NCI-H1092 (cell line): ENCODE measurements at places on chromosomes 11 and 22.
A peak's percentile ranks its signal among the peaks of the same experiment; 100 is the strongest.

- peak; percentile 62 for DNase-seq
Observed at GRCh38 chr11:118610773-118611432, 3.5 kb downstream of the PHLDB1 start.

- no peak for DNase-seq
Observed at GRCh38 chr11:89176938-89177337, 737 bp upstream of the TYR start.

- no peak for DNase-seq
Observed at GRCh38 chr11:27395556-27396258, 32.7 kb upstream of the CCDC34 start.

GRCh38 chr22:49487950-49488349 is 339.7 kb downstream of the BRD1 start:
- DNase-seq, result no peak

DNA sequence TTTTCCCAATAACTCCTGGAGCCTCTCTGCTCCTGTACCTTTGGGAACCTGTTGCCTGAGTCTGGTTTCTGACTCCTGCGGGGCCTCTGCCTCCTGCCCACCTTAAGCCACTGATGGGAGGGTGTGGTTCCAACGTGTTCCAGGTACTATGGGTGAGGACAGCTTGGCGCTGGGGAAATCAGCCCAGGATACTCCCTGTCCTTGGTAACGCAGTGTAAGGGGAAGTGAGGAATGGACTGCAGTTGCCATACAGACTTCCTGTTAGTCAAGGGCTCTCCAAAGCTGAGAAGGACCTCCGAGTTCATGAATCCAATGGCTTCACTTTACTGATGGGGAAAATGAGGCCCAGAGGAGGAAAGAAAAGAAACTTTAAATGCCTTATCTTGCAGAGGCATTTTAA is 1.2 kb upstream of the MARK2 start:
- DNase-seq, result no peak

- no peak for DNase-seq
Observed at GRCh38 chr11:73356979-73357860, 19.0 kb upstream of the RELT start.

- peak; percentile 30 for DNase-seq
Observed at GRCh38 chr11:71406681-71407080, 41.5 kb downstream of the DHCR7 start.

- no peak for DNase-seq
Observed at GRCh38 chr11:72771507-72771906, 19.3 kb upstream of the ARAP1 start.

DNA sequence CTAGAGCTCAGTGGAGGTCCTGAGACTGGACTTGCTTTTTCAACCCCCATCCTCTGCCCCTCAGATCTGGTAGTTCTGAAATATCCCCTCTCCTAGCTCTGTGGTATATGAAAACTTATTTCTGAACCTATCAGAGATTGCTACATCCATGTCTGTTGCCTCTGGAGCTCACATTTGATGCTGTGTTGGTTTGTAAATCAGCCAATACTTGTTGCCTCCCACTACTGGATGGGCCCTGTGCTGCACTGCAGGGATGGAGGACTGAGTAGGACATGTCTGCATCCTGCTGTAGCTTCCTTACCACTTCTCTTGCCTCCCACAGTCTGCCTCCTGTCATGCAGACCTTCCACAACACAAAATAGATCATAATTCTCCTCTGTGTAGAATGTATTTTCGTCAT is 5.2 kb downstream of the OLFML1 start:
- no peak for DNase-seq

GRCh38 chr22:45248832-45249561 is 8.3 kb upstream of the KIAA0930 start:
- no peak for DNase-seq

DNA sequence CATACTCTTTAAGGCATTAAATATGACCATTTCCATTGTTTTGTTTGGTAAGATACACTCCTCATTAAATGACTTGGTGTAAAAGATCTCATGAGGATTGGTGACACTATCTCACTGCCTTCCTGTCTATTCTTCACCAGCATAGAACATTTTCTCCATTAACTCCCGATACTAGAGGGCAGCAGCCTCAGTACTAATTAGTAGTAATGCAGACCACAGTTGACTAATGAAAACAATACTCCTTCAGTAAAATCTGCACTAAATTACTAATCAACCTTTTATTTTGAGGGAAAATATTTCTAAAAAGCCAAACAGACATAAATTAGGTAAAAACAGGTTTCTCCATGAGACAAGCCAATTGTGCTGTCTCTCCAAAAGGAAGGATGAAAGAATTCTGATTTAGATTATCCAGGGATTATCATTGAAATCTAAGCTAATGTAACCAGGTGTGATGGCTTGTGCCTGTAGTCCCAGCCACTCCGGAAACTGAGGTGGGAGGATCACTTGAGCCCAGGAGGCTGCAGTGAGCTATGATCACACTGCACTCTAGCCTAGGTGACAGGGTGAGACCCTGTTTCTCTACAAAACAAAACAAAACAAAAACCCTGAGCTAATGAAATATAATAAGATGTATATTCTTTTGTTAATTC is 9.4 kb downstream of the PGM2L1 start:
- DNase-seq, result peak; percentile 35

- DNase-seq, result no peak
Observed at GRCh38 chr22:22907551-22908494, 20.2 kb downstream of the IGLL5 start.

DNA sequence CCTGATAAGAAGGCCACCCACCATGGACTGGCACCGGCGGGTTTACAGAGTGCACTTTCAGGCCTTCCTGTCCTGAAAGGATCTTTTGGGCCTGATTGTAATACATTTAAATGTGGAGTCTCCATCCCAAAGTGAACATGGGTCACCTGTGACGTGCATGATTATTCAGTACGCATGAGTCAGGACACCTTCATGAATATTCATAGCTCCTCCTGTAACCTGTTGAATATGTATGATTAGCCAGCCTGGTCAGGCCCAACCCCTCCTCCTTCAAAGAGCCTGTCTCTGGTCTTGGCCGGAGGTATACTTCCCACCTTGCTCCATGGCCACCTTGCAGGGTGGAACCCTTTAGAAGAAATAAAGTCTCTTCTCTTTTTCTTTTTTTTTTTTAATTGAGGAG is 75.9 kb upstream of the NUP50 start:
- no peak for DNase-seq

DNA sequence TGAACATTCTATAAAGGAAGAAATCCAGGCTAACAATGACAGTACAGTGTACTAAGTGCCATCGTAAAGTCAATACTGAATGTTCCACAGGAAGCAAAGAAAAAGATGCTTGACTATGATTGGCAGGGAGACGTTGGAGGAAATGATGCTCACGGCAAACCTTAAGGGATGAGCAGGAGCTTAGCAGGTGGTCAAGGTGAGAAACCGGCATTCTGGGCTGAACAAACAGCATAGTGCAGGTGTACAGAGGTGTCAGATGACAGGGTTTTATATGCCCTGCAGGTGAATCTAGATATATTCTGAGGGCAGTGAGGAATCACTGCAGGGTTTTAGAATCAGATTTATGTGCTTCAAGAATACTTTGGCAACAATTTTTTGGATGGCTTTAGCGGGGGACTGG is 85.3 kb upstream of the HEPHL1 start:
- DNase-seq, result no peak

DNA sequence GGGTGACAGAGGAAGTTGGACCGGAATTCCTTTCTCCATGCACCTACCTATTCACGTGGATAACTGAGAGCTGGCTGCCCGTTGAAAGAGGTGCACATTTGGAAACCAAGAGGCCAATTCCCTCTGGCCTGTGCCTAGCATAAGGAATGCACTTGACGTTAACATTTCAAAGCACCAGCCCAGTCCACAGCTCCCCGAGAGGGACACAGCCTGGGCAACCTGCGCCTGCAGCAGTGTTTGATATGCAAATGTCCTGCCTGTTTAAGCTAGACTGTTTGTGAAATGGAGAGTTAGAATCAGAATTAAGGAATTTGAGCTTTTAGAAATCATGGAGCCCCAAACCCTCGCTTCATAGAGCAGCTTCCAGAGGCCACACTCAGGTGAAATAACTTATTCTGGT is 126.1 kb downstream of the DSCAML1 start:
- DNase-seq, result no peak

- DNase-seq, result no peak
Observed at GRCh38 chr11:131036514-131036913, 120.2 kb upstream of the SNX19 start.

DNA sequence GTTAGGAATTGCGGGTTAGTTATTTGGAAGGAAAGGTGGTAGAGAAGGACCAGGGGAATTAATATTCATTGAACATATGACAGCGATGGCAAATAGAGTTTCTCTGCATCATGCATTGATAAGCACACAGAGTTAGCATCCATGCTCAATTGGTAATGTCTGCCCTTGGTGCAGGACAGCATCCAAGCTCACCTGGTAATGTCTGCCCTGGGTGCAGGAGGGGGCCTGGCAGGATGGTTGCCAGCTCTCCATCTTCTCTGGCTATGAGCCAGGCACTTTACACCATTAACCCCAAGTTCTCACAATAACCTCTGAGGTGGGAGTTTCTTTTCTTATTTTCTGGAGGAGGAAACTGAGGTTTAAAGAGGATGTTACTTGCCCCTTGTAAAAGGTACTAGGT is 50.4 kb upstream of the RBFOX2 start:
- no peak for DNase-seq

GRCh38 chr11:6414874-6415328 is 4.0 kb downstream of the APBB1 start:
- no peak for DNase-seq

- no peak for DNase-seq
Observed at GRCh38 chr11:71114124-71114851, 138.1 kb downstream of the SHANK2 start.

GRCh38 chr11:69497221-69497787 is 15.8 kb downstream of the LINC01488 start:
- no peak for DNase-seq

DNA sequence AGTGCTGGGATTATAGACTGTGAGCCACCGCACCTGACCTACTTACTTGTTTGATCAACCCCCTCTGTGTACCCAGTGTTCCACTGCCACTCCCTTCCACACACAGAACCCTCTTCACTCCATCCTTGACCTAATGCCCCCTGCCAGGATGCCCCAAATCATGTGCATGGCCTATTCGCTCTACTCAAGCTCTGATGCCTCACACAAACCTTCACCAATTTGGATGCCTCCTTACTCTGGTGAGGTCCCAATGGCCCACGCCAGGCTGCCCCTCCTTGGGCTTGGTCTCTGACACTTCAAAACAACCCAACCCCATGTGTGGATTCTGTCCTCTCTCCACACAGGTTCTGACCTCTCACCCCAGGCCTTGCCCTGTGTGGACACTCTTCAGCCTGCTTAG is 9.4 kb upstream of the PSMC3 start:
- DNase-seq, result no peak

DNA sequence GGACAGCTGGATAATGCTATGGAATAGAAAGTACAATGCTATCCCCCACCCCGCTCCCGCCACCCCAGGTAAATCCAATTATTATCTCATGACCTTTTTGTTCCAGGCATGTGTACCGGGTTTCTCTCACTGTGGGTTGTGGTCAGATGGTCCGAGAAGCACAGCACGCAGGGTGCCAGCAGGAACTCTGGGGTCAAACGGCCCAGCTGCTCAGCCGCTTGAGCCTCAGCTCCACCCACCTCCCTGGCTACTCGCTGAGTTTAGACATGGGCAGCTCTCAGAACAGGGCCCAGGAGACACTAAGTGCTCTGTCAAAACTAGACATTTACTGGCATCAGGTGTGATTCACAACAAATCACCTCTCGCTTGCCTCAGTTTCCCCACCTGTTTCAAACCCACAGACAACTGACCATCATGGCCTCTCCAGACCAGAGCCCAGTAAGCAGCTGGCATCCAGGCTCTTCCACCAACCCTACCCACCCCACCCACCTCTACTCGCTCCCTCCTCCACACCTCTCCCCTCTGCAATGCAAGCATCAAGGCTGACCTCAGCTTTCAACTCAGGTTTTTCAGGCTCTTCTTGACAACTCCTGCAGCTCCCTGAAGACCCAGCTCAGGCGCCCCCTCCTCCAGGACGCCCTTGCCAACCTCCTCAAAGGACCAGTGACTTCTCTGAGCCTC is 13.0 kb upstream of the MFNG start:
- no peak for DNase-seq

GRCh38 chr11:95088946-95089619 is 563 bp upstream of the ENDOD1 start:
- no peak for DNase-seq

- no peak for DNase-seq
Observed at GRCh38 chr11:118705111-118705741, 25.8 kb upstream of the TREH start.

DNA sequence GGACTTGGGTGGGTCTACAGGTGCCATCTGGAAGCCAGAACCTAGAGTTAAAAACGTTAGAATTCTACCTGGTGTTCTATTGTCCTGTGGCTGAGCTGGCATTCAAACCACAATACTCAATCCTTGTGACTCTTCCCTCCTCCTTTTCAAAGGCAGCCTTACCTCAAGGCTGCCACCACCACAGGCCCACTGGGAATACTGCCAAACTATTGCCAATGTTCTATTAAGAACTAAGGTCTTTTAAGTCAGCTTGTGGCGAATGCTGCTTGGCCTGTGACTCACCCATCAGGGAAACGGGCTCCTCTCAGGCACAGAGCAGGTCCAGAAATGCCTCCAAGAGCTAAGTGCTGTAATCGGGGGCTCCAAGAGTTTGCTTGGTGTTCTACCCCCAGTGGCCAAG is 1008.4 kb downstream of the JRKL start:
- DNase-seq, result no peak

DNA sequence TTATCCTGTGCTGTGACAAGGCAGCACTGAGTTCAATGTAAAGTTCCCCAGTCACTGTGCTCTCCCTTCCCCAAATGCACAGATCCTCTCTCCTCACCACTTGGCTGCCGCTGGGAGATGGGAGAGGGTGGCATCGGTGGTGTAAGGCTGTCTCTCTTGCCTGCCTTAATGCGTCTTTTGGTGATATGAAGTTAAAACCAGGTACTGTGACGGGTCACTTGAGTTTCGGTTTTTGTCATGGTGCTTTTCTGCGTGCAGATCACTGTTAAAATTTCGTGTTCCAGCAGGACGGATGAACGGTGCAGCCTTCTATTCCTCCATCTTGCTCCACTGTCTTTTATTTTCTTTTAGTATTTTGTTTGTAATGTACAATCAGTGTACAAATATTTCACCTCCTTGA is 18.6 kb downstream of the GLB1L2 start:
- no peak for DNase-seq

DNA sequence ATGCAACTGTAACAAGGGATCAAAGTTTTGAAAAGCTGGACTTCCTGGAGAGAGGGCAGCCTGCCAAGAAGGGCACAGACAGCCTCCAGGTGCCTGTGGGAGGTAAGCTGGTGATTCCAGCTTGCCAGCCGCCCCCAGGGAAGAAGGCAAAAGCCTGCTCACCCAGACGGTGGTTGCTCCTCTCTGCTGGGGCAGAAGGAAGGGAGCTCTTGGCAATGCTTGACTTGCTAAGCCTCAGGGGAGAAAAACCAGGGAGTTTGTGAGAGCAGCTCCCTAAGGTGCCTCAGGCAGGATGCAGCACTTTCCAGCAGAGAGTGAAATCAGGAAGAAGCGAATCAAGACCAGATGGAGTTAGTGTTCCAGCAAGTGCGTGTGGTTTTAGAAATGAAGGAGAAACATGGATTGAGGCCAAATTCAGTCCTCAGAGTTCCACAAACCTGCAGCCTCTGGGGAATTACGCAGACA is 553.6 kb downstream of the BUD13 start:
- peak; percentile 51 for DNase-seq
